HS-5 (cell line): ENCODE measurements at places on chromosomes 3 and 15.

DNA sequence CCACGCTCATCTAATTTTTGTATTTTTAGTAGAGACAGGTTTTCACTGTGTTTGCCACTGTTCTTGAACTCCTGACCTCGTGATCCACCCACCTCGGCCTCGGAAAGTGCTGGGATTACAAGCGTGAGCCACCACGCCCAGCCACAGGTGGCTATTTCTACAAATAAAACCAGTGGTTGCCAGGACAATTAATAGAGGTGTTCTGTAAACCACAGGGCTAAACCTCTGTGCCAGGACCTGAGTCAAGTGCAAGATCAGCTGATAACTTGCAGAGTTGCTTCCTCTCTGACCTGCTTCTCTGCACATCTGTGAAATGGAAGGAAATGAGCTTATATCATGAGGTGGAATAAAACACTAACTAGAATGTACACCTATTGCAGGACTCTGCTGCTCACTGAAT, 72.8 kb downstream of the CD200R1L start:
- no peak for DNase-seq

- no peak for DNase-seq
These were observed 139.7 kb upstream of the SMAD3 start for GRCh38 chr15:66925721-66926120.

GRCh38 chr3:40152482-40153133, 156.9 kb upstream of the EIF1B start:
- no peak for DNase-seq

DNA sequence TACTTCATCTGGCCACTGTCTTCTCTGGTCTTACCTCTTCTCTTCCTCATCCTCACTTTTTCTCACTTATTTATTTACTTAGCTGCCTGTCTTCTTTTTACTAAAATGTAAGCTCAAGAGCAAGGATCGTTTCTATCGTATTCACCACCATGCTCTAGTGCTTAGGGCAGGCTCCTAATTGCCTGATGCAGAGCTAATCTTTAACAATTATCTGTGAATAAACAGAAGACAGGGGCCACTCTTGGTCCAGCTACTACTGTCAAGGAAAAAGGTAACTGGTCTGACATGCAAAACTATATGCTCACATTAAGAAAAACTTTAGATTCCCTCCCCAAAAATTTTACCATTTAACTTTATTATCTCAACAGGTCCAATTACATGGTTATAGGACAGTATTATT, 17.5 kb downstream of the PIK3R4 start:
- no peak for DNase-seq

GRCh38 chr3:115986555-115987207, 363.4 kb downstream of the GAP43 start:
- no peak for DNase-seq

- no peak for DNase-seq
These were observed 10.8 kb upstream of the MFSD1 start for GRCh38 chr3:158790901-158791589.

- no peak for DNase-seq
These were observed 277.1 kb downstream of the EDEM1 start for GRCh38 chr3:5464649-5465048.

GRCh38 chr15:31579282-31579681, 252.6 kb downstream of the KLF13 start:
- no peak for DNase-seq

DNA sequence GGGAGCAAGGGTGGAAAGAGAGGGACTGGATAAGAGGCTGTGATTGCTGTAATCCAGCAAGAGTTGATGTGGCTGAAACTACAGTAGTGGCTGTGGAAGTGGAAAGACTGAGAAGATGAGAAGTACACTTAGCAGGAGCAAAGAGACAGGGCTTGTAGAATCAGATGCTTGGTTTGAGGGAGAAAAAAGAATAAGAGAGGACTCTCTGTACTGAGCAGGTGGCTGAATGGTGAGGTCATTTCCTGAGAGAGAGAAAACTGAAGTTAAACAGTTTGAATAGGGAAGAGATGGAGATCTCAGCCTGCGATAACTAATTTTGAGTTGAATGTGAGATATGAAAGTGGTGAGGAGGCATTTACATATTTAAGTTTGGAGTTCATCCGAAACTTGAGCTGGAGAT, 95.8 kb upstream of the SLC25A36 start:
- DNase-seq = no peak

- no peak for DNase-seq
These were observed 35.3 kb upstream of the PSMD6 start for GRCh38 chr3:64058566-64058965.

DNA sequence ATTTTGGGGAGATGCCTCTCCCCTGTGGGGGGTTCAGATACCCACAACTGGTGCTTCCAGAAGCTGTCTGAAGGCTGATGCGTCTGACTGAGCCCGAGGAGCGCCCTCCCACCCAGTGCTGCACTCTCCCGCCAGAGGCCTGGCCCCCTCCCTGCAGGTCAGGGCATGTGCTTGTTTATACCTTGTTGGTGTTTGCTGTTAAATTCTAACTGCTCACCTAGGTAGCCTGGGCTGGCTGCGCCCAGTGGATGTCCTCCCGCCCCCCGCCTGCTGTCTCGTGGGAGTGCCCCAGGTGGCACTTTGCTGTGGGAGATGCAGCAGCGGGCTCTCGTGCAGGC, 12.9 kb downstream of the KLF13 start:
- DNase-seq = no peak

DNA sequence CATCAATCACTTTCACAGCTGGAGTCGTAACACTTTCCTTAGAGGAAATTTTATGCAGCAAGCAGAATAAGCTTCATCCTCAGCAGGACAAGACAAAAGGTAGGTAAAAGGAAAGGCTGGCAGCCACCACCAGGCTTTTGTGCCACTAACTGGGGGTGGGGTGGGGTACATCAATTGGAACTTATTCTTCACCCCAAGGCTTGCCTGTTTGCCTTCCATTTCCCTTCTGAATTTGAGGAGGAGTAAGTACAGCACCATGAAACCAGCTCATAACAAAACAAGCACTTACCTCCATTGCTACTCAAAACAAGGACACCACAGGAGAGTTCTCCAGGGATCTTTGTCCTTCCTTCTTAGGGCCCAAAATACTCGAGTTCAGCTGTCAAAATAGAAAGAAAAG, 296.8 kb downstream of the ARRDC4 start:
- DNase-seq = no peak
